SK-MEL-5 (cell line): ENCODE measurements at places on chromosomes 2 and 18.

- DNase-seq, result no peak
Observed at GRCh38 chr2:152813351-152813750, 94.9 kb downstream of the ARL6IP6 start.

GRCh38 chr2:54531558-54531957, 75.4 kb downstream of the SPTBN1 start:
- DNase-seq, result peak; percentile 45

GRCh38 chr2:3130889-3131635, 246.6 kb downstream of the EIPR1 start:
- DNase-seq, result no peak

DNA sequence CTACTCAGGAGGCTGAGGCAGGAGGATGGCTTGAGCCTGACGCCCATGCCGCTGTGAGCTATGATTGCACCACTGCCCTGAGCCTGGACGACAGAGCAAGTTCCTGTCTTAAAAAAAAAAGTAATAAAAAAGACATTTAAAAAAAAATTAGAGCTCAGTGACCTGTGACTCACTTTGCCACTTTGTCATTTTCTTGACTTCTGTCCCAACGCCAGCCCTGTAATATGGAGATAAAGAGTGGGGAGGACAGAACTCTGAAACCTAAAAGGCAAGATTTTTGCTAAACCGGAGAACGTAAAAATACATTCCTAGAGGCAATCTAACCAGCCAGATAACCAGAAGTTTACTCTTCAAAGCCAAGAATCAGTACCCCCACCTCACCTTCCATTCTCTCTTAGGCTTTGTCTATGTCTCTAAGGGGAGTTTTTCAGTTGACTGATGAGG, 49.0 kb downstream of the PRKRA start:
- no peak for DNase-seq

DNA sequence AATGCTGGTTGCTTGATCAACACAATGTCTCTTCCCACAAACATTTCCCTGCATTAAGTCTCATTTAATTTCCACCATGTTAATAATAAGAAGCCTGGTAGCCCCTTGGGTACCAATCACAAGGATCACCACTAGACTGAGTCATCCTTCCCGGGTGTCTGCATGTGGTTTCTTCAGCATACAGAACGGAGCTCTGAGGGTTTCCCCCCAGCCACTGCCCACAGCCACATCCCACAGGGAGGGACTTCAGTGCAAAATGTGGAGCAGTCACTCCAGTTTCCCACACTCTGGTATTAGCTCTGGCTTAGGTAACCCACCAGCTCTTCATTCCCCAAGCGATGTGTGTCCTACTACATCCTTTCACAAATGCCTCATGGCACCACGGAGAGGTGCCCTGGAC, 42.7 kb upstream of the POLE4 start:
- DNase-seq, result peak; percentile 38

- no peak for DNase-seq
Observed at GRCh38 chr18:31740180-31740579, 20.5 kb downstream of the SLC25A52 start.

DNA sequence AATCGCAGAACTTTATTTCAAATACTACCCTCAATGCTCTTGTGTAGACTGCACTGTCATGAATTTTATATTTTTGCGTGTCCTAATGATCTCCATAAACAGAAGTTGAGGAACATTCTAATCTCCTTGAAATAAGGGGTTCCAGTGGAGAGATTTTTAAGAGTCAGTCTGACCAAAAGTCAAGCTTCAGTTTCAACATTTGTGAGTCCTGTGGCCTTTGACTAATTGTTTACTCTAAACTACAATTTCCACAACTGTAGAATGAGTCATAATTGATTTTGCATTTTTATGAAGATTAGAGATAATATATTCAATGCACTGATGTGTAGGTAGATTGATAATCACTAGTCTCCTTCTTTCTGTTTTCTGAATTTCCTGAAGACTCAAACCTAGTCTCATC, 720.3 kb upstream of the ID2 start:
- DNase-seq, result no peak

DNA sequence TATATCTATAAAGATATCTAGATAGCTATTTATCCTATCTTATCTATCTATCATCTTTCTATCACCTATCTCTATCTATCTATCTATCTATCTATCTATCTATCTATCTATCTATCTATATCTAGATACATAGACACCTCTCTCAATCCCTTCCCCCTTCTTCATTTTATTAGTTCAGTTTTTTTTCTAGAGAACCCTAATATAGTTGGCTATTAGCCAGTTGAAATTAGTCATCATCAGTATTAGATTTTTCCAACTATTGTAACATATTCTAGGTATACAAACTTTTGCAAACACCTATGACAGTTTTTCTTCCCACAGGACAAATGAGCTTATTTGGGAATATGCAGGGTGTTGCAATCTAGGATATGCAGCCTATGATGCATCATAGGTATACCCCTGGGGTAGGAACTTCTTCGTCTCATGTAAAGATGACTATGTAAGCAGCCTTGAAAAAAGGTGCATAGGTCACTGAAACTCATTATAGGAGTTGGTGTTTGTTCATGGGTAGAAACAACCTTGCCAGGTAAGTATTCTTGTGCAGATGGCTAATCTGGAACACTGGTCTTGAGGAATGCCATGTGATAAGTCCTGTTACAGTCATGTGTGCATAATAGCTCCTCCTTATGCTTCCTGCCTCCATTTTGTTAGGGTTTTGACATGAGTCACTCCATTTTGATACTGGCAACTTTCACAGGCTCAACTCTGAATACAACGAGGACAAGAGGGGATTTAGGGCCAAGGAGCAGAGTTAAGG, 160.7 kb upstream of the ZSWIM2 start:
- DNase-seq, result no peak

- no peak for DNase-seq
Observed at GRCh38 chr2:236162031-236162845, 5.9 kb downstream of the GBX2 start.

DNA sequence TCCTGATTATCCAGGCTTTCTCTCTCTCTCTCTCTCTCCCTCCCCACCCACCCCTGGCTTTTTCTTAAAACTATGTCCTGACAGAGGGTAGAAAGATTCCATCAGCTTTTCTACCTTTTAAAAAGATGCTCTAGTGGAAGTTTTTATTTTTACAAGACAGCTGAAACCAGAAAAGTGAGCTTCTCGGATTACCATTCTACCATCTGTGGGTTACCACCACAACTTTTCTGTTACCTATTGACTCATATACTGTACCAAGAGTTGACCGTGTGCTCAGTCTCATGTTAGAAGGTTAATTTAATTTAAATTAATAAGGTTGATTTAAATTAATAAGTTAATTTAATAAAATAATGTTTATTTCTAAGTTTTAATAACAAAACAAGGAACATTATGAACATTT, 137.6 kb downstream of the UPP2 start:
- no peak for DNase-seq

GRCh38 chr2:180456801-180457200, 449.7 kb upstream of the CWC22 start:
- no peak for DNase-seq

DNA sequence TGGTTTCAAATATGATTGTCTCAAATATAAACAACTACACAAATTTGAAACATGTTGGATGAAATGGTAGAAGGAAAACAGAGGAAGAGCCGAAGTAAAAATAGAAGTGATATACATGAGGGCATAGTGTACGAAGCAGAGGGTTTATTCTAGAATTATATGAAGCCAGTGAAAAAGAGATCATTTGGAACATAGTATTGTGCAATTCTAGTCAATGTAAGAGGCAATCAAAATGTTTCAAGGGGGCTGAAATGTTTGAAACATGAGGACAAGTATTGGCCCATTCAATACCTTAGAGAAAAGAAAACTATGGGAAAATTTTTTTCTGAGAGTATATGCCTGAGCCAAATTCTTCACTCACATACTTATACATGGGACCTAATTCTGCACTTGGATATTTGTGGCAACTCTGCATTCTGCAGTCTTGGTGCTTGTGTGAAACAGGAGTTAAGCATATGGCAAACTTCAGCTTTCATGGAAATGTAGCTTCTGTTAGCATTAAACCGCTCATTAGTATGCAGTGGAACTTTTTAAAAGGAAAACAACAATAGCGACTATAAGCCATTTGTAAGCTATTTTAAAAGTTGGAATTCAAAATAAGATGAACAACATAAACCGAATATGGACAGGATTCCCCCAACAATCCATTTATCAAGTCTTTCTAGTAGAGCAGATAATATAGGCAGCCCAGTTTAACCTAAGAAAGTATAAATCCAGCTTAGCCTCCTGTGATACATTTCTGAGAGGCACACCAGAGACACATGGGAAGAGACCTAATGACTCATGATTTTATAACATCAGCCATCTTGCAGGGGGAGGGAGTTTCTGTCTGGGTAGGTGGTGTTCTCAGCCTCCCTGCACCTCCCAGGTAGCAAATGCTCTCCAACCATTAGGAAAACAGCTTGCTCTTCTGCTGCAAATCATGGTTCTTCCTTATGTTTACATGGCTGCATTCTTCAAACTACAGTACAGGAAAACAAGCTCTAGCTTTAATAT, 197.8 kb downstream of the PAX3 start:
- no peak for DNase-seq

- DNase-seq, result peak; percentile 58
Observed at GRCh38 chr2:26521054-26521912, 43.4 kb upstream of the OTOF start.

DNA sequence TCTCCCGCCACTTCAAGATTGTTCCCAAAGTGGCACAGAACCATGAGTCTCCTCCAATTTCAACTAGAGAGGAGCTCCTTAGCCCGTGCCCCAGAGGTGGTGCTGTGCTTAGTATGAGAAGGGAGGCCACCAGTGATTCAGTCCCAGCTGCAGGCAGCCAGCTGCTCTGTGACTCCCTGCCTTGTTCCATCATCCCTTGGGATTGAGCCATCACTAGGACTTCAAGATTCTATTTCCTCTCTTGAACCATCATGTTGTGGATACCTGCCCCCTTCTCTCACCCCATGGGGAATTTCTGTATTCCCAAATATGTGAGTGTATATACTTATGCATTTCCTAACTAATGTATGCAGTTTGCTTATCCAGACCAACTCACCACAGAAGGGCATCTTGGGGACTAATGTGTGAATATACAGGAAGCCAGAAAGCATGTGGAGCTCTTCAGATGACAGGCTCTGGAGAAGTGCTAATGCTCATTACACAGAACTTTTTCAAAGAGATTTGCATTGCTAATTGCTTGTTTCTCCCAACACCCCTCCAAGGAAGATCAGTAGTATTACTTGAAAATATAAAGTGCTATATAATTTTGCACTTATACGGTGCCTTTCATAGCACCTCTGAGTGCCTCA, 111.0 kb upstream of the MAP3K20 start:
- no peak for DNase-seq

DNA sequence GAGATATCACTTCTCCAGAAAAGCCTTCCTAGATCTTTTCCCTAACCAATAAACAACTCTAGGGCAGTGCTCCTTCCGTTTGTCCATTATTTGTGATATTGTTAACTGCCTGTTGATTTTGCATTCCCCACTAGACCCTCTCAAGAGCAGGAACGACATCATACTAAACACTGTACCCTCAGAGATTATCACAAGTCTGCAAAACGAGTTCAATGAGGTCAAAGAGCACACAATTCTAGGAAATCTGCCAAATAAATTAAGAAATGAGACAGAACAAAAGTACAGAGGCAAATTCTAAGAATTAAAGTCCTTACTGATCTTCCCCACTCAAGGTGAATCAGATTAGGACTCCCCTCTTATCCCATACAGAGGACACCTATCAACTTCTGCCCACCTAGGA, 7.6 kb downstream of the RTTN start:
- DNase-seq, result no peak

GRCh38 chr2:41836948-41837347, 210.9 kb upstream of the PKDCC start:
- peak; percentile 54 for DNase-seq

DNA sequence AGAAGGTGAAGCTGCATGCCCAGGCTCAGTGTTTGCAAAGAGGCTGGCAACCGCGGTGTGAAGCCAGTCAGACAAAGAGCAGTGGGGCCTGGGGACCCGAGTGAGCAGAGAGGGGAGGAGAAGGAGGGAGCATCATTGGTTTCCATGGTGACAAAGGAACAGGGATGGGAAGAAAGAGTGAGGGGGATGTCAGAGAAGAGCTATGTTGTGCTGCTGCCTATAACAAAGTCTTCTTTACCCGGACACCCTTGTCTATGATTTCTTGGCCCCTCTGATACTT, 14.5 kb downstream of the TMEM247 start:
- no peak for DNase-seq

GRCh38 chr2:71455011-71455740, 1.8 kb downstream of the DYSF start:
- no peak for DNase-seq

- DNase-seq, result no peak
Observed at GRCh38 chr2:239206042-239206441, 194.8 kb downstream of the HDAC4 start.

DNA sequence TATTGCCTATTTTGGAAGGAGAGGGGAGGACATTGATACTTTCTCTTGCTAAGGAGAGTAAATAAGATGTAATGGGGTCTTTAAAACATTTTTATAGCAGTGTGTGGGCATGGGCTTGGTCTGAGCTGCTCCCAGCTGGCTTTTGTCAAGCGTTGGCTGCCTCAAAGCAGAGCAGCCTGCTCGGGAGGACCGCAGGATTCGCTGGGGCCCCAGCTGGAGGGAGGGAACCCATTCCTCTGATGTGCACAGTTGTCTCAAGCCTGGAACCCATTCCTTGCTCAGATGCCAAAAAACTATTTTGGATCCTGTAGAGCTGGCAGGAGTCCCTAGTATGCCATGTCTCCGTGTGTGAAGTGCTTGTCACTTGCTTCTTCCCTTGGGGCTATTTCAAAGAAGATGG, 59.4 kb upstream of the RMDN2 start:
- DNase-seq, result no peak

DNA sequence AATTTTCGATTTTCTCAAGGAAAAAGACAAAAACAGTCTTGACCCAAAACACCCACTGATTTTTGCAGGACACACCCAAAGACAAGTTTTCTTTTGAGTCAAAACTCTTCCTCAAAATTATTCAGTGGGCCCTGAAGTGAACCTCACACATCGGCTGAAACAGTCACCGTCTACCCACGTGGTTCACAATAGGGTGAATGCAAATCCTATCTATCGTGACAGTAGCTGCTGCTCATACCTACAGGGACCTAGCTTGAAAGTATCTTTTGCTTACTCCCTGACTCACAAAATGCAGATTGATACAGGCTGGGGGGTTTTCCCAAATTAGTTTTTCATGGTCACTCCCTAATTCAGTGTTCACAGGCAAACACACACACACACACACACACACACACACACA, 10.7 kb upstream of the CD226 start:
- no peak for DNase-seq

- no peak for DNase-seq
Observed at GRCh38 chr2:26801328-26801727, 15.5 kb downstream of the CENPA start.
